B cell (primary cell): ENCODE measurements at places on chromosomes 4 and X. TPM values are rescaled to one million over a fixed set of nuclear protein-coding genes. Genes with fewer than 3 reads are reported as not detected.

GRCh38 chr4:11338956-11339782, 89.5 kb downstream of the HS3ST1 start:
- peak; percentile 37 for DNase-seq

DNA sequence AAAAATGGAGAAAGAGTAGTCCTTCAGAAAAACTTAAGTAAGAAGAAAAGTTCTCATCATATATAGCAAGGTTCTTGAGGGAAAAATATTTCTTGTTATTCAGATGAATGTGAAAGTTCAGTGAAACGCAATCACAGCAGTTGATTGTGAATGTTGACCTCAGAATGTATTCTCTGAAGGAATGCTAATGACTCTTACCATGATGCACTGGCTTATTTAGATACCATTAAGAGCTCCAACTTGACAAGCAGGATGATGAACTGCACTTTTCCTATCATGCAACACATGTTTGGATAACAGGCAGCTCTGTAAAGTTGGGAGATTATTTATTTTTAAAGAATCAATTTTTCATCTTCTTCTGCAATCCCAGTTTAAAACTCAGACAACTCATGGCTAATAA, 115.5 kb upstream of the MYOZ2 start:
- no peak for DNase-seq

DNA sequence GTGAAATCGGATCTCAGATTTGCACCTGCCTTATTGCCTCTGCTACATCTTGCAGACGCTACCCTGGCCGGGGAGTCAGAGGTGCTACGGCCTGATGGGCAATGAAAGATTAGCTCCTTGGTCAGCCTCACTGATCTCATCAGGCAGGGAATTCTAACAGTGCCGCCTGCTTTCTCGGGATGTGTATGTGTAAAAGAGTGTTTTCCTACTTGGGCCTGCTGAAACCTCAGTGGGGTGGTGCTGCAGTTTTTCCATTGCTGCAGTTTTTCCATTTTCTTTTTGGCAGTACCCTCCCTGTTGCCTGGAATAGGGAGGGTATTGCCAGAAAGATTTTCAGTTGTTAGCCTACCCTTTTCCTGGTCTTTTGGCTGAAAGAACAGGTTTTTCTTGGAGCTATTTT, 117.5 kb downstream of the CDKL5 start:
- no peak for DNase-seq

DNA sequence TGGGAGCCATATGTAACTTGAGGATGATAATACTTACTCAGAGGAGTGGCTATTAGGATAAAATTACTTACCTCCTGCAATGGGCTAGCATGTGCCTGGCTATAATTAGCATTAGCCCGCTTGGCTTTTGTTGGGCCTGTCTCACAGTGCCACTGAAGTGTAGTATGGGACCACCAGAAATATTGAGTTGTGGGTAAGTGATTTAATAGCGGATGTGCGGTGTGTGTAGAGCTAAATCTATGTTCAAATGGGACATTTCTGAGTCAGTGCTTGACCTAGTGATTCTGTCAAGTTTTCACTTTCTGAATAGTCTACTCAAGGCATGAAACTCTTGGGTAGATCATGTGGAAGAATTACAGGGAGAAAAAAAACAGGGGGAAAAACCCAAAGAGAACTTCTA, 3.5 kb upstream of the CLNK start:
- no peak for DNase-seq

DNA sequence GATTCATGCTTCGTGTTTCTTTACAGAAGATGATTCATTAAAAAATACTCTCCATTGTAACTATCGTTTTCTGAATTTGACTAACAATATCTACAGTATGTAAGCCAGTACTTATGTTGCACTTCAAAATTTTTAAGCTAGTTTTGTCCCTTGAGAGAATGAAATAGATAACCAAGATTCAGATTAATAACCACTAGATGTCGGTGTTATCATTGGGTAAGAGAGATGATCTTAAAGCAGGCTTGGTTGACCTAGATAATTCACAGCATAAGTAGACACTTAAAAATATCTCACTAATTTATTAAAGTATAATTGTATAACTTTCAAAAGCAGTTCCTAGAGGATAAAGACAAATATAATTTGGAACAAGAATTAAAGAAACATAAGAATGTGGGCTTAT, 430.9 kb downstream of the C4orf33 start:
- DNase-seq = no peak

GRCh38 chrX:47358387-47359065, 11.9 kb upstream of the ZNF157 start:
- DNase-seq = peak; percentile 42

DNA sequence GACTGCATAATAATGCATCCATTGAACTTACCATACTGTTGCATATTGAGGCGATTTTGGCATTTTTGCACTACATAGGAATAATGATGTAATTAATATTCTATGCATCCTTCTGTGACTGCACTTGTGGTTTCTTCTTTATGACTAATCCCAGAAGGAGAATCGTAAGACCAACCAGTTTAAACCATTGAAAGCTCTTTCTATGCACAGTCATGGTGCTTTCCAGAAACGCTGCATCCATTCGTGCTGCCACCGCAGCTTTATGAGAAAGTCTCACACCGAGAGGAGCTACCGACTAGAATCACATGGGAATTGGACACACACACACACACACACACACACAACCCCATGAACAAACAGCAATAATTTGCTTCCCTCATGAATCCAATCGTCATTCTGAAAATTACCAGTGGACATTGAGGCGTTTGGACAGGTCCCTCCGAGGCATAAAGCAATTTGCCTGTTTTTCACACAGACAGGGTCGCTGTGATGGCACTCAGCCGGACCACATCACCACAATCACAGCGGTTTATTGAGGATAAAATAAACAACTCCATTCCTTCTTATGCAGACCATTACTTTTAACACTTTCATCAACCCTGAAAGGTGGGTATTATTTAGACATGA, 64.2 kb downstream of the PACRGL start:
- DNase-seq = no peak

- no peak for DNase-seq
Observed at GRCh38 chr4:7236847-7237246, 44.5 kb downstream of the SORCS2 start.

- no peak for DNase-seq
Observed at GRCh38 chr4:71498625-71499024, 159.8 kb downstream of the SLC4A4 start.

DNA sequence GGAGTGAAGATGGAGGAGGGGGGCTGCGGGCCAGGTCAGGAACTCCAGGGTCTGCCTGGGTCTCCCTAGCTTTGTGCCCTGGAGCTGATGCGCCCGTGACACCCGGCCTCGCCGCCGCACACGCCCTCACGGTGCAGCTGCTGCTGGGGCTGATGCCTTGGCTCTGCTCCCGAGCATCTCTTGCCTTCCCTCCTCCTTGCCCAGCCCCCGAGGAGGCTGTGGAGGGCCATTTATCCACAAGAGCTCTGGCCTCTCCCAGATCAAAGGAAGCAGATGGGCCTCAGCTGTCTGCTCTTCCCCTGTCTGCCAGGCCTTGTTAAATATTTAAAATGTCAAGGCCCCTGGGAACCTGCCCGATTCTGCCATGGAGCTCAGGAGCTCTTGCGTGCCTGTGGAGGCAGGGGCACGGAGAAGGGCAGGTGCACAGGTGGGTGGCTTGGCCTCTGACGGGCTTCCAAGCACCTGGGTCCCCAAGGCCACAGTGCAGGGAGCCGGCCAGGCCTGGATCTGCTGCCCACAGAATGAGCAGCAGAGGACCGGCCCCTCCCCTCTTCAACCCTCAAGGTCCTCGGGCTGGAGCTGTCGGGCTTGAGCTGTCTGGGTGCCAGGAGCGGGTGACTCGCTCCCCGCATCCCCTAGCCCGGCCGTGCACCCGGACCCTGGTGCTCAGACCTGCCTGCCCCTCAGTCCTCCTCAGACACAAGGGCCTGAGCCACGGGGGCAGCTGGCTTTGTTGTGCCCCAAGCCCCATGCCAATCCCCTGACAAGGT, 20.3 kb downstream of the ATP2B3 start:
- DNase-seq = no peak

GRCh38 chrX:108348525-108348924, 89.7 kb downstream of the COL4A6 start:
- no peak for DNase-seq

The CENPI gene
- 1.9 and 3.2 TPM in 2 replicates for total RNA-seq

The CCSER1 gene
- 39.5 and 42.9 TPM in 2 replicates for total RNA-seq

The ATOH1 gene
- total RNA-seq = not detected in 2 replicates

The PKD2 gene
- total RNA-seq = 4.9 and 5.8 TPM in 2 replicates

The ADH1A gene
- not detected in 2 replicates for total RNA-seq

The PRRG1 gene
- not detected in 2 replicates for total RNA-seq

The SLC6A8 gene
- total RNA-seq = 1.8 and 2.9 TPM in 2 replicates

The TXK gene
- total RNA-seq = 0.79 and 2.5 TPM in 2 replicates

The AREG gene
- 4.6 and 4.9 TPM in 2 replicates for total RNA-seq

The CYSLTR1 gene
- 41.7 and 43.4 TPM in 2 replicates for total RNA-seq
